Lower lobe of right lung (tissue), 2 donors: ENCODE measurements at places on chromosomes 1 and 21. TPM values are rescaled to one million over a fixed set of nuclear protein-coding genes. Genes with fewer than 3 reads are reported as not detected.

Gene CTSK
- 29.4 TPM for total RNA-seq

Gene LCE2D
- not detected for total RNA-seq

DNA sequence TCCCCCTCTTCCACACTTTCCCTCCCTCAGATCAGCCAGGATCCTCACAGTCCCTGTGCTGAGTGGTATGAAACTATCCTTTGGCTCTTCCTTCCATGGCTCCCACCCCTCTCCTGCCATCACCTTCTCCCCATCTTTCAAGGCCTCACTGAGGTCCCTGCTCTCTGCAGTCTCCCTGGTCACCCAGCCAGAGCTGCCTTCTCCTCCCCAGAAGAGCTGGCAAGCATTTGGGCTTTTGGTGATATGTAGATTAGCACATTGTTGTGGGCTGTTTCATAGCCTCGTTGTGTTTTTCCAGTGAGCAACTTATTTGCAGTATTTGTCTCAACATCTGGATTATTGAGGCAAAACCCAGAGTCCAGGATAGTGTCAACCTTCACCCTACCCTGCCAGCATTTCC, 2.2 kb downstream of the CSF1 start:
- DNase-seq, result no peak

DNA sequence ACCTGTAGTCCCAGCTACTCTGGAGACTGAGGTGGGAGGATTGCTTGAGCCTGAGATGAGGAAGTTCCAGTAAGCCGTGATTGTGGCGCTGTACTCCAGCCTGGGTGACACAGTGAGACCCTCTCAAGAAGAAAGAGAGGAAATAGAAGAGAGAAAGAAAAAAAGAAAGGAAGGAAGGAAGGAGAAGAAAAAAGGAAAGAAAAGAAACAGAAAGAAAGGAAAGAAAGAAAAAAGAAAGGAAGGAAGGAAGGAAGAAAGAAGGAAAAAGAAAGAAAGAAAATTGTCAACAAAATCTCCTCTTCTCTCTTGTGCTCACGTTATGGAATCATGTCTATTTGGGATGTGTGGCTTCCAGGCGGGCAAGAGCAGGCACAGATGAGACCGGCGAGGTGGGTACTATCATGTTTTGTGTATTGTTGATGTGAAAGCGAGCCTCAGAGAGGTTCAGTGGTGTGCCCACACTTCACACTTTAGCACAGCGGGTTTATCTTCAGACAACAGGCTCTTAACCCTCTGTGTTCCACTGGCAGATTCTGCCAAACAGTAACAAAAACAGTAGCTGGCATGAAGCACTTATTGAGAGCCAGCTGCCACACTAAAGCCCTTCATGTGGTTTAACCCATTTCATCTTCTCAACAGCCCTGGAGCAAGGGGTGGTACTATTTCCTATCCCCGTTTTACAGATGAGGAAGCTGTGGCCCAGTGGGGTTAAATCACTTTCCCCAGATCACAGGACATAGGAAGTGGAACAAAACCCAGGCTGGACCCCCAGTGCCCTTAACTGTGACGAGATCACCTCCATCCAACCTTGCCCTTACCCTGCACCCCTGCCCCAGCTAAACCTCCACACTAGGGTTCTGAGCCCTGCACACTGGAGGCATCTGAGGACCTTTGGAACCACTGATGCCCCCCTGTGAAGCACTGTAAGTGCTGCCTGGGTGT, 94.7 kb upstream of the TARDBP start:
- DNase-seq, result no peak

Gene FAM78B
- total RNA-seq, result 0.95 TPM

Gene FHL3
- 16.9 TPM for total RNA-seq

DNA sequence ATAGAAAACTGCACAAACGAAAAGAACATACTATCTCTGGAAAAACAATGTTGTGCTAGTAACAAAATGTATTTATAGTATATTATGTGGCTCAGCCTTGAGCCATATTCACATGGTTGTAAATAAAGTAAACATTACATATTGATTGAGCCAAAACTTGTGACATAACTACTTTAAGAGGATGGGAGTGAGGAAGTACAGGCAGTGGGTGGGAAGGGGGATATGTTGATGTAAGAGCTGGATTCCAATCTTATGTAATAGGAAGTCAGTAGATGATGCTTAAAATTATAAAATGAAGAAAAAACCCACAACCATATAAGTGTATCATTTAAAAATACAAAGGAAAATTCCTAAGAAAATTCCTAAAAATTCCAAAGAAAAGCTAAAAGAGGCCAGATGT, 42.7 kb downstream of the RHOU start:
- DNase-seq, result no peak

- DNase-seq, result no peak
These were observed 72.2 kb downstream of the PHTF1 start for GRCh38 chr1:113686891-113687618.

DNA sequence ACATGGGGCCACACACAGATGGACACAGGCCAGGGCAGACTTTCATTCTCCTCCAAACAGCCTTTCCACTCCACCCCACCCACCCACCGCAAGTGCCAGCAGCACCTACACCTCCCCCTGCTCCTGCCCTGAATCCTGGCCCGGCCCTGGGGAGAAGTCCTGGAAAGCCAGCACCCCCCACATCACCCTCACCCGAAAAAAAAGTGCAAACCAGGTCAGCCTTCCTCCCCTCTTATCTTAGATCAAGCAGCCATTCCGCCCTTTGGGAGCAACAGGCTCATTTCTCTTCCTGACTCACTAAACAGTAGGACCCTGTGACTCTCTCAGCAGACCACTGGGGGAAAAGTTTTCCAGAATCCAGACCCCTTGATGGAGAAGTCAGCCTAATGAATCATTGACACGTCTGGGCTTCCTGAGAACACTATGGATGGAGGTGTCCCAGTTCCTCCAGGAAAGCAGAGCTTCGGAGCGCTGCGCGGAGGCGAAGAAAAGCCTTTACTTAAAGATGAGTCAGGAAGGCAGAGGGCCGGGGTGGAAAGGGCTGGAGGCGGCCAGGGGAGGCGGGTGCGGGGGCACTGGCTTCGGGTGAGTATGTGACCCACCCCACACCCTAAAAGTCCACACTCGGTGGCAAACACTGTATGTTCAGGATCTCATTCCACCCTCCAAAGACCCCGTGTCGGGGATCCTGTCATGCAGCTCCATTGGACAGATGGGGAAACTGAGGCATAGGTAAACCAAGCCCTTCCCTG, 588.7 kb downstream of the MATN1 start:
- no peak for DNase-seq

- DNase-seq, result no peak
These were observed 35.9 kb upstream of the ZNF644 start for GRCh38 chr1:91057784-91058183.

DNA sequence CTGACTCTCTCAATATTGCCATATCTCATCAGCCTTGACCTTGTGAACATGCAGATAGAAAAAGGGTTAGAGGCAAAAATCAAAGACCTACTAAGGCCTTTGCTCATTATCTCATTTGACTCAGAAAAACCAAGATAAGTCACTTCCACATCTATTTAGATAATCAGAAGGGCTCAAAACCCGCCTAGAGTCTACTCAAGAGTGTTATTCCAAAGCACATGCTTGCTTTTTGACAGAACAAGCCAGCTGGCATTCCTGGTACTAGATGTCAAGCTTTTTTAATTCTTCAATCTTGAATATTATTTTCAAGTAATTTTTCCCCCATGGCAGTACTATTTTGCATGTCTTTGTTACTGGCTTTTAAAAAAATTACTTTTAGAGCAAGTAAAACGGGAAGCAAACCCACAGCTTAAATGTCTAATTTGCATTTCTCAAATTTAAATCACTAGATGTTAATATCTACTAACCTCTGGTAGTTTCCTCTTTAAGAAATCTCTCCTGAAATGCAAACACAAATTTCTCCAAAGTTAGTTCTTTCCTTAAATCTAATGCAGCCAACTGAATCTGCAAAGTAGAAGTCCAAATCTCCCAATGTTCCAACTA, 51.5 kb downstream of the APP start:
- DNase-seq, result no peak

Gene PRKACB
- total RNA-seq, result 39.7 TPM

- no peak for DNase-seq
These were observed 58.5 kb downstream of the BEND5 start for GRCh38 chr1:48718116-48718630.

DNA sequence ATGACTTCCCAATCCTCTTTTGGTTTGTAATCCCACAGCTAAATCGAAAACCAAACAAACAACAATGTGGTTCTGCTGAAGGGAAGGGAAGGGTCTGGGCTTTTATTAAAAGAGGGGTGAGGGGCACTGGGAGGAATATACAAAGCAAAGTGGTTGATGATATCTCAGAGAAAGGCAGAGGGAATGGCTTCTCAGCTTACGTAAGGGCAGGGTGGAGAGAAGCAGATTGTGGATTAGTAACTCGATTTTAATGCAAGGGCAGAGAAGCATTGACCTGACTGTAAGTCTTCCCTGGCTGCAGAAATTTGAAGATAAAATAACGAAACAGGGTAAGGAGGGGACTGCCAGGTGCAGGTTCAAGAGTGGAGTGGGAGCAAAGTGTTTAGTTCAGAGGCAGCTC, 438.2 kb upstream of the LRRC7 start:
- DNase-seq, result no peak
